ENCODE measurements at places on chromosomes 1 and 21.

GRCh38 chr1:46246548-46247435 lies 771 bp upstream of the RAD54L start:
- peak; percentile 96 for DNase-seq

GRCh38 chr1:4600615-4601460 lies 53.6 kb upstream of the AJAP1 start:
- no peak for DNase-seq

GRCh38 chr1:10060311-10061100 lies 27.7 kb downstream of the UBE4B start:
- DNase-seq, result no peak

DNA sequence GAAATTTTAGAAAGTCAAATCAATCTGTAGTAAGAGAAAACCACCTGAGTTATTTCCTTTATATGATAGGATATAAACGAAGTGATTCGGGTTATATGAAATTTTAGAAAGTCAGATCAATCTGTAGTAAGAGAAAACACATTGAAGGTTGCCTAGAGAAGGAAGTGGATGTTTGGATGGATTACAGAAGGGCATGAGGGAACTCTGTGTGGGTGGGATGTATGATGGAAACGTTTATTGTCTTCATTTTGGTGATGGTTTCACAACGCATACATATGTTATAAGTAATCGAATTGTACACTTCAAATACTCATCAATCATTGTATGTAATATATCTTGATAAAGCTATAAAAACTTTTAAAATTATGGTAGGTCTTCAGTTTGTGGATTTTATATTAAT lies 5.1 kb downstream of the CR1 start:
- no peak for DNase-seq

GRCh38 chr1:78281580-78281979 lies 209.2 kb upstream of the PTGFR start:
- DNase-seq, result no peak

DNA sequence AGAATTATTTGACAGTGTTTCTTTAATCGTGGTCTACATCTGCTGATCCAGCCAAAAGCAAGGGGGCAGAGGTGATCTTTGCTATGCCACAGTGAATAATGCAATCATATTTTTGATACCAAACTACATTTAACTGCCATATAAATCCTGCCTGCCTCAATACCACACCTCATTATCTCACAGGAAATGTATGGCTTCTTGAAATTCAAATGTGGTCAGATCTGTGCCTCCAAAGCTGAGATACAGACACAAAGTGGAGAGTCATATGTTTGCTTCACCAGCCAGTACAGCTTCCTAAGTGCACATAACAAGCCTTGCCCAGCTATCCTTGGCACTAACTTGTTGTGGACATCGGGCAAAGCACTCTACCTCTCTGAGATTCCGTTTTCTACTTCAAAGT lies 250.0 kb upstream of the NFIA start:
- DNase-seq, result no peak

GRCh38 chr1:166165661-166166328 lies 1.0 kb downstream of the FAM78B start:
- peak; percentile 45 for DNase-seq

- no peak for DNase-seq
Measured at GRCh38 chr1:56774067-56774609, 45.1 kb downstream of the FYB2 start.

- DNase-seq, result no peak
Measured at GRCh38 chr1:206550446-206550845, 43.1 kb downstream of the RASSF5 start.
